Erythroblast (primary cell): ENCODE measurements at places on chromosomes 2 and 18.
A peak's percentile ranks its signal among the peaks of the same experiment; 100 is the strongest.

GRCh38 chr2:70939001-70939838 lies 3.5 kb downstream of the ATP6V1B1 start:
- no peak for DNase-seq

GRCh38 chr2:227406177-227407031 lies 18.7 kb upstream of the SCYGR1 start:
- DNase-seq: peak; percentile 80

DNA sequence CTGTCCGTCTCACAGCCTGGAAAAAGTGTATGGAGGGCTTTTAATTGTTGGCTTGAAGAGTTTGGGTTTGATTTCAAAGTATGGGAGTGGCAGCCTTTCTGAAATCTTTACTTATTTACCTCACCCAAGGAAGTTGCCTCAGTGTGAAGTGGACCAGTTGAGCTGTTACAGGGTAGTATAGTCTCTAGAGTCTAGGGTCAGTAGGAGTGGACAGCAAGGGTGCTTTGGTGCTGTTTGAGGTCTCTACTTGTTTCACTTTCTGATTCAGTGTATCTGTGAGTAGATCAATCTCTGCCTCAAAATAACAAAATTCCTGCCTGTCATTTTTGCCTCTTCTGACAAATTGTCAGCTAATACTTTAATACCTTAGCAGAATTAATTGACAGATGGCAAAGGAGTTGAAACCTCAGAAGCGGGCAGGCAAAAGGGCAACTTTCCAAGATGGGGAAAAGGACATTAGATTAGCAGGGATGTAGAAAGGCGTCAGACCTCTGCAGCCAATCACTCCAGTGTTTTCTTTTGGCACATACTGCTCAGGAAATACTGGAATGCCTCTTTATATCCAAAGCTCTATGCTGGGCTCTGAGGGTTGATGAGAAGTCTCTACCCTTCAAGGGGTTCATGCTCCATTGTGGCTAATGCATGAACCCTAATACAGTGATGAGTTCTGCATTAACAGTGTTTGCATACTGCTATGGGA lies 5.9 kb downstream of the RIOK3 start:
- no peak for DNase-seq

DNA sequence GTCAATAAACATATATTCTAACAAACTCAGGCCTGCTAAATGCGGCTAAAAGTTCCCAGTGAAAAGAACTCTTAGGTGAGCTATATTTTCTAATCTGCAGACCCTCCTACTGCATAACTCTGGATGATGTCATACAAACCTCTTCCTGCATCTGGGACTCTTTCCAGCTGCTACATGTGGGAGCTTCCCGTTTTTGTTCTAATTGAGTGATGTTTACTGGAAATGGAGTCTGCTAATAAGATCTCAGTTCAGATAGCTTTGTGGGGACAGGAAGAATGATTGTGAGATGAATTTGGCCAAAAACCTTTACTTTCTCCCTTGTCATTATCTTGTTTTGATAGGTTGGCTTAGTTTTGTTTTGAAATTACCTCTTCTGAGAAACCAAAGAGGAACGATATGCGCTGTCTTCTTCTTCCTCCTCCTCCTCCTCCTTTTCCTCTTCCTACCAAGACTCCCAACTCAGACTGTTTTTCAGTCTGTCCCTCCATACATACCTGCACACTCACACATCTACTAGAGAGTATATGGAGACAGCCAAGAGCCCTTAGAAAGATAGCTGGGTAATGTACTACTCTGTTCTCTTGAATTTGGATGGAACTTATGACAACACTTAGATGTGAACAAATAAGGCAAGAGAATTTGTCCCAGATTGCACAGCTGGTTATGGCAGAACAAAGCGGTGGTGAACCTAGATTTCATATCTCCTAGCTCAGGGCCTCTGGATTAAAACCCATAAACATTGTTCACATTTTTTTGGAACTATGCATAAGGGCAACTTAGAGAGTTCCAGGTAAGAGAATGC lies 39.8 kb upstream of the AAK1 start:
- no peak for DNase-seq

- DNase-seq: no peak
Observed at GRCh38 chr18:60038731-60039130, 138.9 kb downstream of the PMAIP1 start.

DNA sequence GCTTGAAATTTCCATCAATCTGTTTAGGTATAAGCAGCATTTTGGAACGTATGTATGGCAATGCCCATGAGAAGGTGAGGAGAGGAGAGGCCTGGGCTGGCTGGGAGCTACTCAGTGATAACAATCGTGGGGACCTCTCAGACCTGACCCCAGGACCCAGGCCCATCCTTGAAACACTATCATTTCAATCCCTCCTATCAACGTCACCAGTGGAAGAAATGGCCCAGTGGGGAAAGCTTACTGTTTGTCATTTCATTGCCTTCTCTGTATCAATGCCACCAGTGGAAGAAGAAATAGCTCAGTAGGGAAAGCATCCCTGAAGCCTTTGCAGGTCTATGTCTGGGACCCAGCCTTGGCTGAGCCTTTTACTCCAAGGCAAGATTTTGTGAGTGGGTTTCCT lies 44.8 kb downstream of the ASB18 start:
- no peak for DNase-seq

GRCh38 chr2:172063446-172063845 lies 21.9 kb upstream of the DLX1 start:
- no peak for DNase-seq

DNA sequence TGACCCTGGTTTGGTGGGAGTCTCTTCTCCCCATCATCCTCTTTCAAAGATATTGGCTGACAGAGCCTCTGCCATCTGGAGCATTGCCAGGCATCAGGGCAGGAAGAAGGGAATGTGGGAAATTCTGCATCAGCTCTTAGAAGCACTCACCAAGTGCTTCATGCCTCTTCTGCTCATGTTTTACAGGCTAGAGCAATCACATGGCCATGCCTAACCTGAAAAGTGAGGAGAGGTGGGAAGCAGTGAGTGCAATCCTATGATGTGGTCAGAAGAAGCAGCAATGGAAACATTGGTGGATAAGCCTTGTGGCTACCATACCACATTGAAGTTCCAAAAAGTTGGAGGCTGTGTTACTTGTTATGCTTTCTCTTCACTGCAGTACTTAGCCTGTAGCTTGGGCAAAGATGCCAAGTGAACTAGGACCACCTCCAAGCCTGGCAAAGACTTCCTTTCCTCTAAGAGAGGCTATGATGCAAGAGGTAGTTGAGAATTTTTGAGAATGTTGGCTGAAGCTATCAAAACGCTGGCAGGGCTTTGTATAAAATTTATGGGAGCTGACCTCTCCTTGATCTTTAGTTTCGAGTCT lies 64.1 kb downstream of the BCL2L11 start:
- no peak for DNase-seq

DNA sequence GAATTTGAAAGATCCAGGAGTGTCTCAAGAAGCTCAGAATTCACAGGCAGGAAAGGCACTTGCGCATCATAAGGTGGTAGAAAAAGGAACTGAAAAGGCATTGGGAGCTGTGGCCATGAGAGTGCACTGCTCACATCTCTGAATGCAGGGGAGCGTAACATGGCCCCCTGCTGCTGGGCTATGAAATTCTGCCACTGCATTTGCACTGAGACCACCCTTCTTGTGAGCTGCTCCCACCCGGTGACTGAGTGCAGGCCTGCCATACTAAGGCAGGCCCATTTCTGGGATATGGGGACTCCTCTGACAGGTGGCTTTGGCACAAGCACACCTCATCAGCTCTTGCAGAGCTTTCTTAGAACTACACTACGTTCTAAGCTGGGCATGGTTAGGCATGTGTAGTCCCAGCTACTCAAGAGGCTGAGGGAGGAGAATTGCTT lies 25.3 kb upstream of the STARD7 start:
- DNase-seq: no peak

DNA sequence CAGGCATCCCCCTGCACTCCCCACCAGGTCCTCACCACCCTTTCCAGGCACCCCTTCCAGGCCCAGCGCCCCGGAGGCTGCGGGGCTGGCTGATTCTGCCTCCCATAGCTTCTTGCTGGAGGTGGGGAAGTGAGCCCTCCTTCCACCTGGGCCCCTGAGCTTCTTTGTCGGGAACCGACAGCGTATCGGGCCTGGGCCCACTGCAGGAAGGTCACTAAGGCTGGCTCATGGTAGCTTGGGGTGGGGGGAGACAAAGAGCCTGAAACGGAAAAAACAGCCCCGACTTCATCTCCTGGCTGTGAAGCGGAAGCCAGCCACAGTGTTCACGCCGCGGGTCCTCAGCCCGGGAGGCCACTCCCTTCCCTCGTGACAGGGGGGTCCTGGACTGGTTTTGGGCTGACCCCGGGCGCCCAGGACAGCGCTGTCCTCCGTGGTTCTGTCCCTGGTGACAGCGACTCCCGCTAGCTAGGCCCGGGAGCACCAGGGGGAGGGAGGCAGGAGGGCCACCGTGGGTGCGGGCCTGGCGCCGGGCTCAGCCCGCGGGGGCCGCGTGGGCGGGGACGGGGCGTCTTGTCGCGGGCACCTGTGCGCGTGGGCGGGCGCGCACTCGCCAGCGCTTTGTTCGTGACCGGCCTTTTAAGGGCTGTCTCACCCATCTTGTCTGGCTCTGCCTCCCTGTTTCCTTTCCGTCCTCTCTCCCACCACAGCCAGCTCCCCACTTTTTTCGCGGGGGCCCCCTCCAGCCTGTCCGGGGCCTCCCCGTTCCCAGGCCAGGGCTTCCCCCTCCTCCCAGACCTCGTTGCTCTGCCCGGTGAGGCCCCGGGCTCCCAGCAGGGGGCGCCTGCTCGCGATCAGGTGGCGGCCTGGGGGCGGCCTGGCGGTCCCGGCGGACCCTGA lies 64.9 kb downstream of the DNMT3A start:
- peak; percentile 76 for DNase-seq

DNA sequence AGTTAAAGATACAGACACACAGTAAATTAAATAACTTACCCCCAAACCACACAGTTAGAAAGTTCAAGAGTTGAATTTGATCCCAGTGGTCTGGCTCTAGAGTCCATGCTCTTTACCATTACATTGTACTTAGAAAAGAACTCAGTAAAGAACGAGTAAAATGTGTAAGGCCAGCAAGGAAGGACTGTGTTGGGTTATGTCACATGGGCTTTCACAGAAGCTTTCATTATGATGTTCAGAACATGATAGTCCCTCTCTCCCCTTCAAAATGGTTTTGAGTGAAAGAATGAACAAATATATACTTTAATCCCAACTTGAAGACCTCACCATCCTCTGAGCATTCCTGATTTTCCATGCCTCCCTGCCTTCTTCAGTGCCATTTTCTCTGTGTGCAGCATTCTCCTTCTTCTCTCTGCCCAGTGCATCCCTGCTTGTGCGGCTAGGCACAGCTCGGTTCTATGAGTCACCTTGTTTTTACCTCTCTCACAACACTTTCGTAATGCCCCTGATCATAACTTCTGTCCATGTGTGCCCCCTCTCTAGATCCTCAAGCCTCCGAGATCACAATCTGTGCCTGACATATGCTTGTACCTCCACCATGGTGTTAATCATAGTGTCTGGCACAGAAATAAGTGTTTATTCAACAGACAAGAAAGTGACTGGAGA lies 22.0 kb downstream of the RASGRP3 start:
- DNase-seq: no peak

GRCh38 chr2:12320027-12320734 lies 396.6 kb upstream of the TRIB2 start:
- peak; percentile 6 for DNase-seq

DNA sequence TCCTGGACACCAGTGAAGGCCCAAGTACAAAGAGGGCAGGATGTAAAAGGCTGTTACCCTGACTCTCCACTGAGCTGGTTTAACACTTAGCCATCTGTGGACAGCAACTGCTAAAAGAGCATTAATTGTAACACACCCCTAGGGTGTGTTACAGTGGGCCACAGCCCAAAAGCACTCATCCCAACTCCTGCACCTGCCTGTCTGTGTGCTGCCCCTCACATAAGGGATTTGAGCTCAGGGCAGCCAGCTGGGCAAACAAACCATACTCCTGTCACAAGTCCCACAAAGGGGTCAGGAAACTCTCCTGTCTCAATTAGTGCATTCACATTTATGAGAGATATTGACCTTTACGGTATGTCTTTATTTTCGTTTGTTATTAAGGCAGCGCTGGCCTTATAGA lies 833.1 kb upstream of the NXPH2 start:
- DNase-seq: no peak
